A549 treated with Mapracorat at 1 μM for 4 hours (cell line): ENCODE measurements at places on chromosomes 7 and 10. TPM values are rescaled to one million over a fixed set of nuclear protein-coding genes. Genes with fewer than 3 reads are reported as not detected.

COPG2 gene
- total RNA-seq: 12.2 to 14.9 TPM (median 13.9 TPM) in 5 replicates

INA gene
- total RNA-seq: 18.3 to 27.6 TPM (median 21.0 TPM) in 5 replicates

EPHB6 gene
- total RNA-seq: 0.28 to 0.60 TPM (median 0.50 TPM) in 5 replicates

MYH16 gene
- 0.23 to 0.57 TPM (median 0.36 TPM) in 5 replicates for total RNA-seq

KCP gene
- total RNA-seq: 0.05 to 0.30 TPM (median 0.15 TPM) in 5 replicates

RBM17 gene
- 106 to 121 TPM (median 116 TPM) in 5 replicates for total RNA-seq
